ENCODE measurements at places on chromosomes 4 and X. TPM values are rescaled to one million over a fixed set of nuclear protein-coding genes. Genes with fewer than 3 reads are reported as not detected.

Gene FAM47A
- not detected for polyA plus RNA-seq

Gene CDKL2
- polyA plus RNA-seq, result not detected

Gene CTAG1B
- not detected for polyA plus RNA-seq

Gene BBS7
- 9.5 TPM for polyA plus RNA-seq

Gene GUCY1A1
- polyA plus RNA-seq, result 2.1 TPM

Measured in naive B cell (primary cell).